Stimulated activated CD4-positive, alpha-beta T cell treated with anti-CD3 and anti-CD28 coated beads, TNF-alpha, amount 100 ng/mL, for 48 hours (primary cell): ENCODE measurements at places on chromosomes 7 and 10.

GRCh38 chr7:74542558-74543117, 88.9 kb downstream of the GTF2IRD1 start:
- DNase-seq = no peak

- no peak for DNase-seq
Measured at GRCh38 chr7:30906515-30907240, 5.0 kb upstream of the AQP1 start.

GRCh38 chr10:69863580-69863979, 61.9 kb downstream of the COL13A1 start:
- no peak for DNase-seq

- no peak for DNase-seq
Measured at GRCh38 chr10:93245147-93245546, 171.5 kb downstream of the CYP26A1 start.

- no peak for DNase-seq
Measured at GRCh38 chr7:23117841-23118240, 12.3 kb downstream of the KLHL7 start.

GRCh38 chr10:43336641-43337318, 34.7 kb upstream of the FXYD4 start:
- no peak for DNase-seq
